OCI-LY7 (cell line): ENCODE measurements at places on chromosomes 11 and 22.

- peak; percentile 15 for DNase-seq
These were observed 1.6 kb downstream of the JOSD1 start for GRCh38 chr22:38699143-38699542.

GRCh38 chr11:70046089-70046488 lies 32.0 kb upstream of the ANO1 start:
- no peak for DNase-seq

DNA sequence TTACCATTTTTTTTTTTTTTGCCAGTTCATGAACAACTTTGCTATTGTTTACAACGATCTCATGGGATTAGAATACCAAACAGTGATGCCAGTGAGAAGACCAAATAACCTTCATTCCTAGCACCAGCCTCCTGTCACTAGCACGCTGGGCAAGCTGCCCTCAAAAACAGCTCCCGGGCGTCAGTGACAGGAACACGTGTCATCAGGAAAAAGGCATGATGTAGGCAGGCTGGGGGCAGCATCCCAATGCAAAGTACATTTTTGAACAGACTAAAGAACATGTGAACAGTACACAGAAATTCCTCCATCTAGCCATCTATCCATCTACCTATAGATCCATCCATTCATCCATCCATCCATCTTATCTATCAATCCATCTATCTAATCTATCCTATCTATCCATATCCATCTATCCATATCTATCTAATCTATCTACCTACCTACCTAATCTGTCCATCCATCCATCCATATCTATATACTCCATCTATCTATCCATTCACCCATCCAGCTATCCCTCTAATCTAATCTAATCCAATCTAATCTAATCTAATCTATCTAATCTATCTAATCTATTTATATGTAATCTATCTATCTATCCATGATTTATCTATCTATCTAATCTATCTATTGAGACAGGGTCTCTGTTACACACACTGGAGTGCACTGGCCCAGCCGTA lies 378.5 kb downstream of the SHANK2 start:
- no peak for DNase-seq

DNA sequence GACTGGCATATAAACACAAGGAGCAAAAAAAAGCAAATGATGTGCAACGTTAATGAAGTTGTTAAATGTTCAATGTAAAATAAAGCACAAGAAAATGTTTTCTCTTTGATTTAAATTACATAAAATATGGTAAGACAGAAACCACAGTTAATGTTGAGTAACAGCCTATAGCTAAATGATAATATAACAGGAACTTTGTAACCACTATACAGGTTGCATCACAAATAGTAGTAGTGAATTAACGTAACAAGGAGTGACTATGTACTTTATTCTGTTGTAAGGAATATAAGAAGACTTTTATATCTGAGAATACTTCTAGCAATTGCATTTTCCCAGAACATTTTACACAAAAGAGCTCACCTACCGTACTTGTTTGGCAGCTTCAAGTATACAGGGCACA lies 16.9 kb downstream of the SAAL1 start:
- no peak for DNase-seq

- no peak for DNase-seq
These were observed 260.0 kb downstream of the SOX6 start for GRCh38 chr11:16096336-16096735.

DNA sequence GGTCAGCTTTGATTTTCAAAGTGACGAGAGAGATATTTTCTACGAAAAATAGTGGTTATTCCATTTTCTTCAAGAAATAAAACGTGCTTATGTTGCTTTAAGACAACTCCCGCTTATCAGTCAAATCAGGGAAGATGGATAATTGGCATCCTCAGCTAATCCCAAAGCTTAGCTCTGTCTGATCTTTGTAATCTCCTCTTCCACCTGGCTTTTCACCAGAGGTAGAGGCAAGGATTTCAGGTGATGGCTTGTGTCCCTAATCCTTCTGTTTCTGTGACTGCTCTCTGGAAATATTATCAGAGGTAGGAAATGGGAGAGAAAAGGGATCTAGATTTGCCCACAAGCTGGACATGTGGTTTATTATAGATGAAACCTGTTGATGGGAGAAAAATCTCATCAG lies 78.9 kb downstream of the DBX1 start:
- no peak for DNase-seq

- DNase-seq, result no peak
These were observed 46.7 kb downstream of the MED15 start for GRCh38 chr22:20553947-20554741.

- no peak for DNase-seq
These were observed 30.9 kb downstream of the SMIM38 start for GRCh38 chr11:69186316-69187260.

GRCh38 chr11:111148121-111148520 lies 97.4 kb upstream of the POU2AF2 start:
- DNase-seq, result no peak

DNA sequence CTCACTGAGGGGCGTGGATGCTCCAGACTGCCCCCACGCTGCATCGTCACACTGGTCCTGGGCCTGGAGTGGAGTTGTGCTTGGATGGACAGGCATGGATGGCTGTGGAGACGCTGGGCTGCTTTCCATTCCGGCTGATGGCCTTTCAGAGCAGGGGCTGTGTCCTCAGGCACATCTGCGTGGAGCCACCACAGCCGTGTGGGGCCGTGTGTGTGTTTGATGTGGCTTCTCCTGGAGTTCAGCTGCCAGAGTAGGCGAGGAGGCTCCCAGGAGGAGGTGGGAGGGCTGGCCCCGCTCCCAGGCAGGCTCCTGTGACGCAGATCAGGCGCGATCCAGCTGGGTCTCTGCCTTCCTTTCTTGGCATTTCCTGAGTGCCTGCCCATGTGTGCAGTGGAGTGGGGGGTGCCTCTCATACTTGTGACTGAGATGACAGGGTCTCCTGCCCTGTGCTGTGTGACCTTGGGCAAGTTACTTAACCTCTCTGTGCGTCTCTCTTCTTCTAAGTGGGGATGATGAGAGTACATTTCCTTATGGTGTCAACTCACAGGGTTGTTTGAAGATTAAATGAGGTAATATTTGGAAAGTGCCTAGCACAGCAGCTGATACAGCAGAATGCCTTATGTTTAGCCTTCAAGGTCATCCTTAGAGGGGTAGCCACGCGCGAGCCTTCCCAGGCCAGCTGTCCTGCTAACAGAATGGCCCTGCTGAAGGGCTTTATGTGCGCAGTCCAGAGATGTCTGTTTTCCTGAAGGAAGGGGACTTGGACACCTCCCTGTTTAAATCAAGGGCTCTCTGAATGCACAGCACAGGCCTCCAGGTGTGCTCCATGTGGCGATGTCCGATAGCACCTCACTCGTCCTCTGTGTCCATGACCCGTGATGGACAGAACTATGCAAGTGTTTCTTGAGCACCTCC lies 33.5 kb downstream of the GLB1L2 start:
- no peak for DNase-seq

- DNase-seq, result no peak
These were observed 8.4 kb downstream of the CYTH4 start for GRCh38 chr22:37290737-37291136.

DNA sequence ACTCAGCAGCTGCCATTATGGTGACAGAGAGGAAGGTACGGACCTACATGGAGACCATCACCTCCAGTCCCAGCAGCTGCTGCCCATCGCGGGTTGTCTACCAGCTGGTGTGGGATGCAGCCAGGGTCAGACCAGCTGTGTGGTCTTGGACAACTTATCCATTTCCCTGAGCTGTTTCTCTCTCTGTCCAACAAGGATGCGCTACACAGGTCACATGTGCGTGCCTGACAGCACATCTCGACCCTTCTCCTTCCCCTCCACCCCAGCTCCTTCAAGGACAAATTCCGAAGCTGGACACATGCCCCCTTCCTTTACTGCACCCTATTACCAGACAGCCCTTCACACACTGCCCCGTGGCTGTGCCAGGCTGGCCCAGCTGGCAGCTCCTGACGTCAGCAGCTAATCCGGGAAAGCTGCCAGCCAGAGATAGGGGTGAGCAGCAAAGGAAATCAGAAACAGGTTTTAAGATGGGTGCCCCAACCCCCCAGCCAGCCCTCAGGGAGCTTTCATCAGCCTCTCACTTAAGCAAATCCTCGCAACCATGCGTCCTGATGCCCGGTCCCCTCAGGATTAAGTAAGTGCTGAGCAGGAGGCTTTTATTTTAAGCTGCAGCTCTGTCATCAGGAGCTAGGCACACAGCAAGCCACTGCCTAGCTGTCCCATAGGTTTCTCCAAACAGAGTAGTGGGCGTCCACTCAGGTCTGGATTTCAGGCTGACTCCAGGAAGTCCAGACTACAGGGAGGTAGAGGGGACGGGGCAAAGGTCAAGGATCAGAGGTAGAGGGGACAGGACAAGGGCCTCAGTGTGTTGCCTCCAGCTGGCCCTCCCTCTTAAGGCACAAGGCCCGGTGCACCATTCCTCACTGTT lies 20.3 kb downstream of the TEF start:
- no peak for DNase-seq

DNA sequence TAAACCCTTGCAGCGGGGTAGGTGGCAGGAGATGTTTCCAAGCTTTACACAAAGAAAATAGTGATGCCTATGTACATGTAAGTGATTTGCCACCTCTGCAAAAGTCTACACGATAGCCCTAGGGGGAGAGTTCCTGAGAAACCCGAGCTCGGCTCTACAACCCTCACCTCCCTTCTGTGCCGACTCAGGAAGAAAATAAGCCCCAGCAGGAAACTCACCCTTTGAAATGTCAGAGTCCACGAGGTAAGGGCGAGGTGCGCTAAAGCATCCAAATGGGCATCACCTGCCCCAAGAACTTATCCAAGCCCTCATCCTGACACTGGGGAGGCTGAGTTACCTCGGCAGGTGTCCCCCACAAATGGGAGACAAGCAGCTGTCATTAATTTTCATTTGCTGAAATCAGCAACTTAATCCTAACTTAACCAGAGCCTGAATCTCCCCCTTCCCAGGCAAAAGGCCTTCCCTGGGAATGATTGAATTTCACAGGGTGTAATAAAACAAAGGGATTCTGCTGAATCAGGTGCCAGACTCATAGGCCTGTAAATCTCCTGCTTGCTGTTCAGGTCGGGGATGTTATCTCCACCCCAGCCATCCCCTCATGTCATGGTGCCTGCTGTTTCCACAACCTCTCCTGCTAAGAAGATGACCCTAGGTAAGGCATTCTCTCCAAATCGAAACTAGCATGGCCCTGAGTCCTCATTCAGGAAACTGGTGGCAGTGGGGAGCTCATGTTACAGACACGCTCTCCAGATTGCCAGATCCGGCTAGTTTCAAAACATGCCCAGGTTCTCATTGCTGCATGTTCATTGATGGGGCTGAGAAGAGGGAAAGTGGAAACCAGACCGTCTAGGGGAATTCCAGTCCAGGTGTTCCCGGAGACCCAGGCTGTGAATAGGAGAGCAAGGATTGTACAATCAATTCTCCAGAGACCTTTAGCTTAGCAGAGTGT lies 105.3 kb upstream of the KIRREL3 start:
- DNase-seq, result no peak

DNA sequence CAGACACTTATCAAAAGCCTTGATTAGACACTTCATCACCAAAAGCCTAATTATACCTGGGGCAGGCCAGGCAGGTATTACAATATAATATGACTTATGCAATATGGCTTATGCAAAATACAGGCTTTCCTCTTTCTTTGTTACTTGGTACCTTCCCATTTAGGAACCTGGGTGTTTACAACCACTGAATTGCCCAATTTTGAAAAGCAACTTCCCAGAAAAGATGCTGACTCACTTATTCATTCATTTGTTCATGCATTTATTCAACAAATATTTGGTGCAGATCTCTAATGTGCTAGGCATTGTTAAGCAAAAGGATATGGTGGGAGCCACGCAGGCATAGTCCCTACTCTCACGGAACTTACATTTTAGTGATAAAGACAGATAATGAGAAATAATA lies 13.6 kb upstream of the JAML start:
- DNase-seq, result no peak

- no peak for DNase-seq
These were observed 14.5 kb upstream of the P4HA3 start for GRCh38 chr11:74325649-74326645.

- DNase-seq, result no peak
These were observed 20.4 kb downstream of the CDPF1 start for GRCh38 chr22:46229701-46230100.

DNA sequence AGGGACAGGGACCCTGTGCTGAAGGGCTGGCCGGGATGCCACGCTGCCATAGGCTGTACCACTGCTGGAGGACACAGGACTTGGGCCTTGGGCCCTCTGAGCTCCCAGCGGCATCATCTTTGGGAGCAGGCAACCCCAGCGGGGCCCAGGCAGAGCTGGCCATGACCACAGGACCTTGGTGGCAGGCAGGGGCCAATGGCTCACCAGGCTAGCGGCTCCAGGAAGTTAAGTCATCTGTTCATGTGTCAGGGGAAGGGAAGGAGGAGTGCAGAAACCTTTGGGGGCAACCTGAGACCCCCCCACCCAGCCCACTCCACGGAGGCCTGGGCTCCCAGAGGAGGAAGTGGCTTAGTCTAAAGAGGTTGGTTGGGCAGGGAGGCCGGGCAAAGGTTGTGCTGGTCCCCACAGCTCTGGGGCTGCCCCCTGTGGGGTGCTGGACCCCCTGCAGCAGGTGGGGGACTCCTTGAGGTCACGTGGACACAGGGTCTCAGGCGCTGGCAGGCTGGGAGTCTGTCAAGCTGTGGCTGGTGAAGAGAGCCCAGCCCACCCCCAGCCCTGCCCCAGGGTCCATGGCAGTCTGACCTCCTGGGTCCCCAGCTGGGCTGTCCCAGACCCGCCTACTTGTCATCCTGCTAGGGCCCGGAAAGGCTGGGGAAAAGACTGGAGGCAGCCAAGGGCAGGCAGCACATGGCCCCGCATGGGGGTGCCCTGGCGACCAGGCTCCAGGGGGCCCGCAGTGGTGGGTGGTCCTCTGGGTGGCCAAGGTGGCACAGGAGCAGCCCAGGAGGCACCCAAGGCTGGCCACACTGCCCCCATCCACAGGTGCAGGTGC lies 184.3 kb downstream of the IGLL1 start:
- DNase-seq, result no peak

- DNase-seq, result no peak
These were observed 790.5 kb upstream of the LRRC4C start for GRCh38 chr11:42249956-42250355.

DNA sequence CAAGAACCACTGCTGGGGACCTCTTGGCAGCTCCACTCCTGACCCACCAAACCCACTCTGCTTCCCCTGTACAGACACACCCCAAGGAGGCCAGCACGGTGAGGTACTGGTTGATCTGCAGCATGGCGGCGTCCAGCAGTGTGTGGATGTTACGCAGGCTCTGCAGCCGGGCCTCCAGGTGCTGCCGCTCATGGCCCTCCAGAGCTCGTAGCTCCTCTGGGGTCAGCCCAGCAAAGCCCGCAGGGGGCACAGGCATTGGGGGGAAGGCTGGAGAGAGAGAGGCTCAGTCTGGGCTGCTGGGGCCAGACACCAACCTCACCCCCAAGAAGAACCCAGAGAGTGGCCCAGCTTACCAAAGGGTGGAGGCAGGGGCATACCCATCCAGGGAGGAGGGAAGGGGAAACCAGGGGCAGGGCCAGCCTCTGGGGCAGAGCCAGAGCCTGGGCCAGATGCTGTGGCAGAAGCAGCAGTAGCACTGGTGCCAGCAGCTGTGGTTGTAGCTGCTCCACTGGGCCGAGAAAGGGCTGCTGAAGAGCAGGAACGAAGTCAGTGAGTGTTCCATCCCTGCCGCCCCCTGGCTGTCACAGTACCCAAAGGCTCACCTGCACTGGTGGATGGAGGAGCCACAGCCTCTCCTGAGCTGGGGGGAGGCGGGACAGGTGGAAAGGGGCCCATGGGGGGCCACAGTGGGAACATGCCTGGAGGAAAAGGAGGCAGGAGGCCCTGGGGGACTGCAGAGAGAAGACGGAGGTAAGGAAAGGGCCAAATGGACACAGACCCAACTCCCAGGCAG lies 4.5 kb downstream of the SYVN1 start:
- peak; percentile 75 for DNase-seq

- no peak for DNase-seq
These were observed 31.8 kb downstream of the TXN2 start for GRCh38 chr22:36449596-36450175.
